Effector memory CD4-positive, alpha-beta T cell (primary cell): ENCODE measurements at places on chromosomes 7 and 10.

GRCh38 chr10:26216585-26217395, at the start of gene GAD2:
Gene GAD2, plus strand, starts transcription at chr10:26216774. Its CDS starts 36 bp downstream, at chr10:26216810.
- DNase-seq, result no peak

DNA sequence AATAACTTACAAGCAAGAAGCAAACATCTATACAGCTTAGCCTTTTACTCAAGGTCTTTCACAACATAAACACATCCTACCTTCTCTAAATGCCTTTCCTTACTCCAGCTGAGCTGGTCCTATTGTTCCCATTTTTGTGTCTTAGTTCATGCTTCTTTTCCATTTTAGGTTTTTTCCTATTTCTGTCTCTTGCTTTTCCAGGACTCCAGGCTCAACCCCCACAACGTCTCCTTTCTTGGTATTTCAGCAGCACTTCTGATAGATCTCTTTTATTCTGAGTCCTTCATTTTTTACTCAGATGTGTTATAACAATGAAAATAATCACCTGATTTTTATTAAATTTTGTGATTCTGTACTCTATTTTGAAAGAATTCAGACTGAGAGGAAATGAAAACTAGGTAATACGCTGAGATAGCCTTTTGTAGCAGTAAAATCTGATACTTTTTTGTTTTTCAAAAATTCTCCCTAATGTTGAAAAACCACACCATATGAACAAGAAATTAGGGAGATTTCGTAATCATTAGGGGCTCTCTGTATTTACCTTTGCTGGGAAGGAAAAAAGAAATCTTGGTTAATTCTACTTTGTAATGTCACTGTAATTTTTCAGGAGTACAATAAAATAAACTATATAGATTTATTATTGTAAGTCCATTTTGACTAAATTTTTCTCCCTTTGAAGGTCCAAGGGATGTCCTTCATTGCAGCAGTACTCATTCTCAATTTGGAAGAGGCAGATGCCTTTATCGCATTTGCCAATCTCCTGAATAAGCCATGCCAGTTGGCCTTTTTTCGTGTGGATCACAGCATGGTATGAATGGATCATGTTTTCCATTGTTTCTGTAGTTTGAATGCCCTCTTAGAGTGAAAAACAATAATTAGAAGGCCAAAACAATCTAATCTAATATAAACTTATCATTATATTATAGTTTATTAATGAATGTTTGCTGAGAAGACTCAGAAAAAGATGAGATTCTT, 24.0 kb upstream of the HELLS start:
- no peak for DNase-seq

- DNase-seq, result no peak
Observed at GRCh38 chr10:22333167-22333974, 11.9 kb upstream of the SPAG6 start.

GRCh38 chr7:19690736-19691135, 18.1 kb downstream of the POLR1F start:
- DNase-seq, result no peak

GRCh38 chr7:124101173-124101768, 68.4 kb upstream of the TMEM229A start:
- no peak for DNase-seq

DNA sequence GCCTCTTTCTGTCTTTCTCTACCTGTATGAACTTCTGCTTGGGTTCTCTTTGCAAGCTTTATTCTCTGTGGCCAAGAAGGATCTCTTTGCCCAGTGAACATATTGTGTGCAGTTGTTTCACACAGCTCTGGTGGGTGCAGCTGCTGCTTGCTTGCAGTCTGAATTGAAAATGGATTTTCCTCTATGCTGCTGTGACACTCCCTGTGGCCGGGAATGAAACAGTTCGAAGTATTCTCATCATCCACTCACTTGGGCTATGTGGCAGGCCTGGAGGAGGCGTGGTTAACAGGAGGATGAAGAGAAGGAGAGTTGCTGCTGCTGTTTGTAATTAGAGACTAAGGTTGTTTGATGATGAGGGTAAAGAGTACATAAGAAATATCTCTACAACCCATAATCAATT, 28.4 kb upstream of the ITGA8 start:
- DNase-seq, result no peak

- DNase-seq, result no peak
Observed at GRCh38 chr7:32025381-32026082, 44.7 kb downstream of the PDE1C start.

DNA sequence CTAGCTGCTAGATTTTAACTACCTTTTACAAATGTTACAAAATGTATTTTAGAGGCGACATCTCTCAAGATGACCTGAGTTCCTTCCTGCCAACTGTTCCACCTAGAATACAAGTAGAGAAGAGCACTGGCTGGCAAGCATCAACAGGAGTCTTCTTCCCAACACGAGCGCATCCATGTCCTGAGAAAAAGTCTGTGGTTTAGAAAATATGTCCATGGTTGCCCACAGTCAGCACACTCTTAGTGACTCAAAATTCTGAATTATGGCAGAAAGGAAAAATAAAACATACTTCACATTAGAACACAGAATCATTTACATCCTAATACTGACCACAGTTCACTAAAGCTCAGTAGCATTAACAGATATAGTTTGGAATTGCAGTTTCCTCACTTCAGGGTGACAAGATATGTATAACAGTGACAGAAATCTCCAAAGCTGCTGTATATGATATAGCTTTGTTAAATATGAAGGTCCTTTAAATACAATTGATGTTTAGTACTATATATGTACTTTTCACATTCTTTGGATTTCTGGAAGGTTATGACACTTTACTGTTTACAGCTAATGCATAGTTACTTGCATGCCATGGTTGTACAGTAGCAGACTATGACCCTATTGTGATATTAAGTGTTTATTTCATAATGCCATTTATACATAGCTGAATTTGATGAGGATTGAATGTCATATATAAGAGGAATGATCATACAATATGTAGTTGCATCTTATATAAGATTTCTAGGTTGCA, 327.1 kb downstream of the GFRA1 start:
- DNase-seq, result no peak

DNA sequence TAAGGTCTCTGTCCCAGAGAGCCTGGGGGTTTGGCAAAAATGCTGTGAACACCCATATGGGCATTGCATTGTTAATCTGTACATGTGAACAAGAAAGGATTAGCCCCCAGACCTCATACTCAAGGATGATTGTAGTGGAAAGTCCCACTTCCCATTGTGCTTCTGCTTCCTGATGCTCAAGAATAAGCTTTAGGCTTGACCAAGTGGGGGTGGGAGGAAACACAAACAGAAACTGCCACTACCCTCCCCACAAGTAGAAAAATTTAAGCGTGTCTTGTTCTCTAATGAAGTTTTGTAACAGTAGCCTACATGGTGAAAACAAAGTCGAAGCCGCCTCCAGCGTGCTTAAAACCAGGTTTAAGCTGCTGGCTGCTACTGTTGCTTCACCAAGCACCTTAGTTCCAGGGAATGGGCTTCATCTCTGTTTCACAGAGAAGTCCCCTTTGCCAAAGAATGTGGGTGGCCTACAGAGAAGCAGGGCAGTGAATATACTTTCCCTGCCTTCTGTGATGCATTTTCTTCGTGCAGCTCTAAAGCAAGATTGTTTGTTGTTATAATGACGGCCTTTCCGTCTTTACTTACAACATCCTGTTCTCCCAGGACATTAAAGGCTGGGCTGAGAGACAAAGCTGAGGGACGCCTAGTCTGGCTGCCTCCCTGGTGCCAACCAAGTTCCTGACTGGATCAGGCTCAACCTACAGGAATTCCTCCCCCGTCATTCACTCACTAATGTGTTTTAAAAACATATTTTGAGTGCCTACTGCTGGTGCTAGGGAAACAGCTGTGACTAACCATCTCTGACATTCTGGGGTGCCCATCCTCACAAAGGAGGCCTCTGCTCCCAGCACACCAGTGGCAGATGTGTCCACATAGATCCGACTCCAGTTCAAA, 32.1 kb upstream of the CCSER2 start:
- no peak for DNase-seq

DNA sequence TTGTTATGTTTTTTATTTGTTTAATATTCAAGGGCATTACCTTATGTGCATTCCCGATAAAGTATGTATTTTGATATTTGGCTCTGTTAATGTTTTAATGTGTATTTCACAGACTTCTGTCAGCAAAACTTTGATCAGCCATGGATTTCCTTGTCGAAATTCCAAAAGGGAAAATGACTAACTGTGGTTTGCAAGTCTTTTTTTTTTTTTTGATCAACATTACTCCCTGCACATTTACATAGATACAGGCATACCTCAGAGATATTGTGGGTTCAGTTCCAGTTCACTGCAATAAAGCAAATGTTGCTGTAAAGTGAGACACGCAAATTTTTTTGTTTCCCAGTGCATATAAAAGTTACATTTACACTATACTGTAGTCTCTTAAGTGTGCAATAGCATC, 351.9 kb downstream of the CXCL12 start:
- no peak for DNase-seq

DNA sequence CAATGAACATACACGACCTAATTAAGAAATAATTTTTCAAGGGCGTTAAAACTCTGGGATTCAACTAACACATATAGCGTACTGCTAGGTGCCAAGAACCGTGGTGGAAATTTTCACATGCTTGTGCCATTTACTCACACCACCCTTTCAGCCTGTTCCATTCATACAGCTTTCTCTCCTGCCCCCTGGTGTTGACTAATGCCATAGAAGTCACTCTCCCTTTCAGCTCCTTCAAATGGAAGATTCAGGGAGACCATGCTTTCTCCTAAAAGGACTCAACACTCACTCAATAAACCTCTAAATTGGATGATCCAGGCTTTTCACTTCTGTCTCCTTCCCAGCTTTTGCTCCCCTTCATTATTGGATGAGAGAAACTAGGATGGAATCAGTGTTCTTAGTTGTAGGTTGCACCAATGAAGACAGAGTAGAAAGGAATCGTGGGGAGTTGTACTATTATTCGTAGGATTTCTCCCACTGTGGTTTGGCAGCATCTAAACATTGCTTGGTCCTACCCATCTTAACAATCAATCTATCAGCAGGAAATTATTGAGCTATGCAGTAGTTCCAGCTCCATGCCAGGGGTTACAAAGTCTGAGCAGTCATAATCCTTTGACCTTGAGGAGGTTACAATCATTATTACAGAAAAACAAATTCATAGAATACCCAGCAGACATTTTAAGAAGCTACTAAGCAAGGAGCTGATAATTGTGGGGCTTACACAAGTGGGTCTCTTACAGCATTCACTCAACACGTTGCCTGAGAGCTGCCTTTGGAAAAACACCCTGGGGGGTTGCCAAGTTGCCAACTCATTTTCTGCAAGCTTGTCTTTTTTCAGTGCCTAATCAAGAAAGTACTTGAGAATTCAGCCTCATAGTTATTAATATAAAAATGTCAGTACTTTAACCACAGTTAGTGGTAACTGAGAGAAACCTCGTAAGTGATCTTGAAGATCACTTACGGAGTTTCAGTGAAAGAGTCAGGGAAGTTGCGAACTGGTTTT, 2.8 kb upstream of the PPP1R3C start:
- DNase-seq, result peak; percentile 22
